ENCODE measurements at places on chromosomes 7 and 10.

DNA sequence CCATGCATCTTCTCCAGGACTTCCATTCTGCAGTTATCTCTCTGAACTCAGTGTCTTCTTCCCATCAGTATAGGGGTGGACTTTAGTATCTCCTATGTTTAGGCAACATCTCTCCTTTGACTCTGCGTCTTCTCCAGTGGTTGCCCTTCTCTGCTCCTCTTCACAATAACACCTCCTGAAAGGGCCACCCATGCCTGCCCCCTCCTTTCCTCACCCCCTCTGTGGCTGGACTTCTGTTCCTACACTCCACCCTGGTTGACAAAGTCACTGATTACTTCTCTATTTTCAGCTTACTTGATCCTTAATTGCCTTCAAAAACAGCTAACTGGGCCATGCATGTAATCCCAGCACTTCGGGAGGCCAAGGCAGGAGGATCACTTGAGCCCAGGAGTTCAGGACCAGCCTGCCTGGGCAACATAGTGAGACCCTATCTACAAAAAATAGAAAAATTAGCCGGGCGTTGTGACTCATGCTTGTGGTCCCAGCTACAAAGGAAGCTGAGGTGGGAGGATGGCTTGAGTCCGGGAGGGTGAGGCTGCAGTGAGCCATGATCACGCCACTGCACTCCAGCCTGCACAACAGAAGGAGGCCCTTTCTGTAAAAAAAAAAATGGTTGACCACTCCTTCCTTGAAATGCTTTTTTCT is 13.7 kb downstream of the SRGN start:
- DNase-seq = no peak

GRCh38 chr7:7931626-7932025 is 37.0 kb upstream of the GLCCI1 start:
- DNase-seq = no peak

DNA sequence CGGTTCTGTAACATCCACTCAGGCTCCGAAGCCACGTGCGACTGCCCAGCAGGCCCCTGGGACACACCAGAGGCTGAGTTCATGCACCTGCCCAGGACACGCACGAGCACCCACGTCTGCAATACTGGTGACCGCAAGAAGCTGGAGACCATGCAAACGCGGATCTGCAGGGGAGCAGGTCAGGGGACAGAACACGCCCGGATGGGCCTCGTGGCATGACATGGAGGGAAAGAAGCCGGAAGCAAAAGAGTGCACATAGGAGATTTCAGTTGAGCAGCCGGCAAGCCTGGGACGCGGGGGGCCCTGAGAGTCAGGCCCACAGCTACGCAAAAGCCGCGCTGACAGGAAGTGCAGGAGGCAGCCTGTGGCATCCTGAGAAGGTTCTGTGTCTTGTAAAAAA is 73.7 kb downstream of the FOXL3 start:
- DNase-seq = no peak

DNA sequence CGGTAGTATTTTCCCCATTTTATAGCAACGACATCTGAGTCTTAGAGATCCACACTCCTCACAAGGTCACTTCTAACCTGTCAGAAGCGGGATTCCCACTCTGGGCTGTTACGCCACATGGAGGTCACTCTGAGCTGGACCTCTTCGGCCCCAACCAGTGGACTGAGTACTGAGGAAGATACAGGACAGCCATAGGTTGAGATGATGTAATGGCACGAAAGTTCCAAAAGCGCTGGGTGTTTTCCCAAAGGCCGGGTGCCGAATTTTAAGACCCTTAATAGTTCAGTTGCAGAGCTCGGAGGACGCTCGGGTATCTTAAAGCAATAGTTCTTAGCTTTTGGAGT is 699 bp downstream of the GHITM start:
- DNase-seq = peak; percentile 18

GRCh38 chr7:129009437-129009836 is 45.5 kb downstream of the TNPO3 start:
- no peak for DNase-seq

- DNase-seq = no peak
Measured at GRCh38 chr10:87925570-87925969, 62.1 kb downstream of the PTEN start.

DNA sequence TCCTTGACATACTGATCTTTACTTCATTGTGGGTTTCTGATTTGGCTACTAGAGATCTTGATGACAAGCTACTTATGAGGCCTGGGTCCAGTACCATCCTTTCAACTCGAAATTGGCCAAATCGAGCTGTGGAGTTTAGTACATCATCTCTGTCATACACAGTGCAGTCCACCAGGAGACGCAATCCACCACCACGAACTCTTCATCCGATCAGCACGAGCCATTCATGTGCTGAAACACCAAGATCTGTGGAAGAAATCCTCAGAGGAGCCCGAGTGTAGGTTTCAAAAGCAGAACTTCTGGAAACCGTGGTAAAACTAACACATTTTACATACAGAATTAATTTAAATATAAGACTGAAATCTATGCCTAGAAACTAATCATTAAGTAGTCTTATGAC is 14.2 kb downstream of the DNAJC9 start:
- no peak for DNase-seq

DNA sequence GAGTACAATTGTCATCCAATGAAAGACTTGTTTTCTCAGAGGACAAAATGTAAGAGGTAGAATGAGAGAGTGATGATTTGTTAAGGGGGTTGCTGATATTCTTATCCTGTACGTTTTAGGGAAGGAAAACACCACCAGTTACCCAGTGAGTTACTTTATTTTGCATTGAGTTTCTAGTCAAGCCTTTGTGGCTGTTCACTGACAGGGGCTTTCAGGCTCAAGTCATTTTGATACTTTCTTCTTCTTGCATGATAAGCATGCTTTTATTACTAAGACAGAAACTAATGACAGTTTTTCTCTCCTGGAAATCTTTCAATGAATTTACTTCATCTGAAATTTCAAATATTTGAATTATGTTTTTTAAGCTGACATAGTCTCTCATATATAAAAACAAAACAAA is 710.2 kb upstream of the POM121L12 start:
- no peak for DNase-seq

GRCh38 chr7:46568420-46569132 is 647.5 kb upstream of the IGFBP3 start:
- no peak for DNase-seq

GRCh38 chr10:118955951-118956801 is 73.3 kb upstream of the NANOS1 start:
- DNase-seq = no peak

DNA sequence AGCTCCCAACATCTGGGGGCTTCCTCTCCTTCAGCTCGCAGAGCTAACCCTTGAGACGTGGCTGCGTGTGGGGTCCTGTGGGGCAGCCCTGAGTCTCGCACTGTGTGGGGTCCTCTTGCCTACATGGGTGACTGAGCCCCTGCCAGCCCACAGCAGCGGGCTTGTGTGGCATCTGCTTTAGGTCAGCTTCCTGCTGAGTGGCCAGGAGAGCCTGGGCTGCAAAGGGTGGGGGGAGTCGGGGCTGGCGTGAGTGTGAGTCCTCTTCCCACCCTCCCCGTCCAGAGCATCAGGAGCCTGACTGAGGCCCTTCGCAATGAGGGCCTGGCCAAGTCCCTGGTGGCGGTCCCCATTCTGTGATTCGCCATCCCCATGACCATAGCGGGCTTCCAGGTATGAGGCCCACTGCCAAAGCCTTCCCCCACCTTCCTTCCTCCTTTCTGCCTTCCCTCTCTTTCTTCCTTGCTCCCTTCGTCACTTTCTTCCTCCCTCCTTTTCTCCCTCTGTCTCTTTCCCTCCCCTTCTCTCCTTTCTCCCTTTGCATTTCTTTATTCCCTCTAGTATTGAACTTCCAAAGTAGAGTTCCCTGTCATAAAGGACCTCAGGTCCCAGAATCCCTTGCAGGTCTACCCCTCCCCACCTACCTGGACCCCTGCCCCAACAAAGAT is 85.2 kb downstream of the CDH23 start:
- DNase-seq = no peak

- peak; percentile 4 for DNase-seq
Measured at GRCh38 chr7:80548840-80549530, 37.1 kb upstream of the GNAT3 start.

- DNase-seq = no peak
Measured at GRCh38 chr7:101234636-101235035, 3.0 kb downstream of the CLDN15 start.

DNA sequence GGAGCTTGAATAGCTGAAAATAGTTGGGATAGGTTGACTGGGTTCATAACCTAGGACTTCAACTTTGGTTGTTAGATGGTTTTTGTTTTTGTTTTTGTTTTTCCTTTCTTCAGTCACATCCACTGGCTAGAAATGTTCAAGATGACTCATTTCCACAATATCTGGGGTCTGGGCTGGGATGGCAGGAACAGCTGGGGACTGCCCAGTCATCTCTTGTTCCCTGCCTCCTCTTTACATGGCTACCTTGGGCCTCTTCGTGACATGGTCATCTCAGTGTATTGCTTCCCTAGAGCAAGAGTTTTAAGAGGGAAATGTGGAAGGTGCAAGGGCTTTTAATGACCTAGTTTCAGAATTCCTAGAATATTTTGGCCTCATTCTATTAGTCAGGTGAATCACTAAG is 915.8 kb downstream of the XPNPEP1 start:
- DNase-seq = no peak

- no peak for DNase-seq
Measured at GRCh38 chr7:156180451-156181229, 368.4 kb upstream of the SHH start.

- DNase-seq = no peak
Measured at GRCh38 chr7:92404170-92404614, 43.1 kb upstream of the GATAD1 start.

DNA sequence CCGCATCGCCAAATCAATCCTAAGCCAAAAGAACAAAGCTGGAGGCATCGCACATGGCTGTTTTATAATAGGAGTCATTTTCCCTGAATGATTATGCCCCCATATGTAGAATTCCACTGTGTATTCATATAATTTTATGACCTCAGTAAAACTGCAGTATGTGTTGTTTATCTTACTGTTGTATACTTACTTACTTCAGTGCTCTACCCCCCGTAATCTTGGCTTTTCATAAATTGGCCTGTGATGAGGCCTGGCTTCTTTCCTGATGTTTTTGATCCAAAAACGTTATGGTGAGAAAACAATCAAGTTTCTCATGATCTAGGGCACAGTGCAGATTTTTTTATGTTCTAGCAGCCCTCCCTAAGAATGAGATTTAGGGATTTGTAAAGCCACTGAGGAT is 306.4 kb upstream of the FZD1 start:
- no peak for DNase-seq

GRCh38 chr10:123530166-123530870 is 135.8 kb upstream of the GPR26 start:
- DNase-seq = no peak

DNA sequence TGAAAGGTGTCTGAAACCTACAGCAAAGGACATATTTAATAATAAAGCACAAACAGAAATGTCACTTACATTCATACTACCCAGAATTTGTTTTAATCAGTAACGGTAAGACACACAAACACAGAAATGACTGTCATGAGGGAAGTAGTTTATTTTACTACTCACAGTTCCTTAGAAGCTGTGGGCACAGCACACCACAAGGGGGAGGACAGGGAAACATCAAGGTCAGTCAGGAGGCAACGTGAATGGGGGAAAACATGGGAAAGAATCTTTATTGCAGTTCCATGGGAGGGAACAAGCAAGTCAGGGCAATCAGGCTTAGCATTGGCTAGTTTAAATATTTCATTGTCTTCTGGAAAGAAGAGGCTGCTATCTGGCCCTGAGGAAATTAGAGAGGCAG is 123.8 kb upstream of the PDSS1 start:
- DNase-seq = no peak

DNA sequence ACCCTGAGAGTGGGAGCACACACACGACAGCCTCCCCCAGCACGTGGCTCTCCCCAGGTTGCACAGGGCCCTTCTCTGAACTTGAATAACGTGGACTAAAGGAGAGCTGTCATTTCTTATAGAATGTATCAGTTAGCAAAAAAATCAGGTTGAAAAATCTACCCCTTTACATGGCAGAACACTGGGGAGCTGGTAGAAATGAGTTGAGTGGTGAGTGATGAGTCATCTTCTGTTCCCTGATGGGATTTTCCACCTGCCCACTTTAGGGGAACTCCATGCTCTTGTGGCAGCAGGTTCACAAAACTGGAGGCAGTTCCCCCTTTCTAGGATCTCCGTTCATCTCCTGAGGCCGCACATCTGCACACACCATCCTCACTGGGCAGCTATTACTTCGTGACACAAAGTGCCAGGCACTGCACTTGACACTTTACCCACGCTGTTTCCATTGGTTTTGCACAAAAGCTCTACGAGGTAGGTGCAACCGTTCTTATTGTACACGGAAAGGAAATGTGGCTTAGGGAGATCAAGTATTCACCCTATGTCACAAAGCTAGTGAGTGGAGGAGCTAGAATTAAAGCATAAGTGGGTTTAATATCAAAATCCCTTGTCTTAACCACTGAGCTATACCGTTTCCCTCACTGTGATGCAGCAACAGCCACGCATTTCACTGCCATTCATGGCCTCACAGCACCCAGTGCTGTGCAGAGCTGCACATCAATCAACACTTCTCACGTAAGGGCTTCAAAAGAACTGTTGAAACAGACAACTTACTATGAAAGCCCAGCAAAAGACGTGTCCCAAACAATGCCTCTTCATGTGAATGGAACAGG is 80.2 kb downstream of the RNF216 start:
- no peak for DNase-seq

DNA sequence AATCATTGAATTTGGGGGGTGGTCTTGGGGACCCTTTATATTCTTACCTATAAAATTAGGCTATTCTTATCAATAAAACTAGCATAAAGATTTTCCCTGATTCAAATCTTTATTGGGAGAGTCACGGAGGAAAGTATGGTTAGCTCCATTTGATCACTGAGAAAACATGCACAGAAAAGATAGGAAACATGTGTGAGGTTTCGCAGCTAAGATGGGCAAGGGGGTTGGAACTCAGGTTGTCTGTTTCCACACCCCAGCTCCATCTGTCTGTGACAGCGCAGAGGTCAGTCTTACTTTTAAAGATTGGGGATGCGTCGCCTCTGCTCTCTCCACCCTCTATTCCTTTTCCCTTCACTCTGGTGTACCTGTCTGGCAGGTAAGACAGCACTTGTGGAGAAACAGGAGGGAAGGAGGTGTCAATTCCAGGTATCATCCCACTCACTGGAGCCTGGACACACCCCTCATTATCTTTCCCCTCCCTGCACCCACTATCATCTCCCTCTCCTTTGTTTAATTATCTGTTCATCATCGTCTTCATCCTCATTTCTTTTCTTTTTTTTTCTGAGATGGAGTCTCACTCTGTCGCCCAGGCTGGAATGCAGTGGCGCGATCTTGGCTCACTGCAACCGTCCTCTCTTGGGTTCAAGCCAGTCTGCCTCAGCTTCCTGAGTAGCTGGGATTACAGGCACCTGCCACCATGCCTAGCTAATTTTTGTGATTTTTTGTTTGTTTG is 2.4 kb upstream of the DENND10 start:
- DNase-seq = no peak

GRCh38 chr10:76657337-76658012 is 980.1 kb downstream of the KCNMA1 start:
- DNase-seq = no peak
